ENCODE measurements at places on chromosomes 3 and 15.

DNA sequence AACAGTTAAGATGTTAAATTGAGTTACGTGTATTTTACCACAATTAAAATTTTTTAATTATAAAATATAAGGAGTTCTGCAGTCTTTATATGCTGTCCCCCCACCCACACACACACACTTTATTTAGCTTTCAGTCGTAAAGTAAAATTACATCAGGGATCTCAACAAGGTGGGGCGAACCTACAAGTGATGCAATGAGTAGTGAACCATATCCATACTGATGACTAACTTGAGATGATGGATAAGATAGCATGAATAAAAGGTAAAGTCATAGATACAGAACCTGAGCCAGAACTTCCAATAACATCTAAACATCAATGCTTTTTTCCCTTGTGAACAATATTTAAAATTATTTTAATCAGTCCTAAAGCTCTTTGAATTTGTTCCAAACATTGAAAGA is 77.2 kb downstream of the VPS13C start:
- no peak for DNase-seq

DNA sequence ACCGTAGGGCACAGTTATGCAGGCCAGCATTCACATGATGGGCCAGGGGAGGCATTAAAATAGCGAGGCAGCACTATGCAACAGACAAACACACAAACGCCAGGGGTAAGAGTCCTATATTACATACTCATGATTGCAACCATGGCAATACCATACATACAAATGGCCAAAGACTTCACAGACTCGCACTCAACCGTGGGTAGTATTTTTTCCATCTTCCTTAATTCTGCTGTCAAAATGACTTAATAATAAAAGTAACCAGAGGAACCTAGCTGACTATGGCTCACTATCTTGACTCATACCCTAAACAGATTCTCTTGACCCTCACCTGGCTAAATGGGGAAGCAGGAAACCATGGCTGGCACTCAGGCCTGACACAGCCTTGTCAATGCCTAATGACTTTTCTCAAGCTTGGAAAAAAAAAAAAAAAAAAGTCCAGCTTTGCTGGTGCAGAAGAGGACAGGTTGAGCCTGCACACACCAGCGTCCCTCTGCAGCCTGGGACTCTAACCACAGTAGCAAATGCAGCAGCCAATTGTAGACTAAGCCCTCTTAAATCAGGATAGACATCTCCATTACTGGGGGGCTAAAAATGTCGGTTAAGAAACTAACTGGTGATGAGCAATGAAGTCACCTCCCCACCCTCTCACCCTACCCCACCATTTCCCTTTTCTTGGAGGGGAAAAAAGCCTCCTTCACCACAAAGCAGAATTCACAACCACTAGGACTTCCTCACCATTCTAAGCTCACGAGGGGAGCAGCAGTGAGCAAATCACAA is 23.1 kb downstream of the CCDC12 start:
- DNase-seq: no peak

- DNase-seq: no peak
Measured at GRCh38 chr3:3737531-3737930, 61.7 kb upstream of the LRRN1 start.

DNA sequence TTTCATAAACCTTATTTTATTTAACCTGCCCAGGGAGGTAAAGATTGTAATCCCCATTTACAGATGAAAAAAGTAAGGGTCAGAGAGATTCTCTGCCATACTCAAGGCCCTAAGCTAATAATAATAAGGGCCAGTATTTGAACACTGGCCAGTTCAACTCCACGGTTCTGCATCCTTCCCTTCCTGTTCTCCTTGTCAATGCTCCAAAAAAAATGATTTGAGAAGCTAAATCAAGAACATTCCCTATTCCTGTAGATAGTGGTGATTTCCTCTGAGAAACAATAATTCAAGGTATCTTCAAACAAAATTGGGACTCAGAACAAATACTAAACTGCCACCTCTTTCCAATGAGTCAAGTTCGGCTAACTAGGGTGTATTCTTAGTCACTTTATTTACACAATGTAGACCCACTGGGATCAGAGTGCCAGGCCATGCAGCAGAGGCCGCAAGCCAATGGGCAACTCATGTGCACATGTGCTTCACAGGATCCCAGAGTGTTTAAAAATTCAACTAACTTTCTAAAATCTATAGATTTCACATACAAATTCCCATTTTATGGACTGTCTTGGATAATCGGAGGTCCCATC is 459.6 kb upstream of the WNT5A start:
- DNase-seq: no peak

- DNase-seq: no peak
Measured at GRCh38 chr15:29125382-29126207, 144.0 kb downstream of the NSMCE3 start.

DNA sequence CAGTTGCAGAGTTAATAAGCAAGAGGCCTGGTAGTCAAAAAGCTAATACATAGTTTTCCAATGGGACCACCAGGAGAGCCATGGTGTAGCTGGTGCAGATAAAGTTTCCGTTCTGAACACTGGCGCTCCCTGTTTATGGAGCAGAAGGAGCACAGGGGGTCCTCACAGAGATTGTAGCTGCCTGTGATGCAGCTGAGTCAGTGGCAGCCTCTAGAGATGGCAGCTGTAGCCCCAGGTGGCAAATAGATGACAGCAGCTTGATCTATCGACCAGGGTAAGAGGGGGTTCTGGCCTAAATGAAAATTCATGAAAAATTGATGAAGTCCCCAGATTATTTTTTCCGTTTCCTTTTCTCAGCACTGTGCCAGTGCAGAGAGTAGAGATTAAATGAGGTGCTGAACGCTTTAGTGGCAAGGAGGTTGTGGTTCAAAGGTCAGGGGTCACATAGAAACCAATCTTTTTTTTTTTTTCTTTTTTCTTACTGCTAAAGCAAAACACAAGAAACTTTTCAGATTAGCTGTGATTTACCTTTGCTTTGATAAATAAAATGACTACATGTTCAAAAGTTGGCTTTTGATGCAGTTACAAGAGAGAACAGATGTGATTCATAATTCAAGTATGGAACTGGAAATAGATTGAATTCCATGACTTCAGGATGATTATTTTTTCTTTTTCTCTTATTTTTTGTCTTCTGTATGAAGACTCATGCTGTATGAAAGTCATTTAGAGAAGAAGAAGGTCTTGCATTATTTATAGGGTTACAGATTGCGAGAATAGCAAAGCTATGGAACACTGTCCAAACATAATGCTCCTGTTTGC is 63.3 kb downstream of the ROBO2 start:
- no peak for DNase-seq

GRCh38 chr3:182612332-182612731 is 181.0 kb upstream of the ATP11B start:
- DNase-seq: no peak

DNA sequence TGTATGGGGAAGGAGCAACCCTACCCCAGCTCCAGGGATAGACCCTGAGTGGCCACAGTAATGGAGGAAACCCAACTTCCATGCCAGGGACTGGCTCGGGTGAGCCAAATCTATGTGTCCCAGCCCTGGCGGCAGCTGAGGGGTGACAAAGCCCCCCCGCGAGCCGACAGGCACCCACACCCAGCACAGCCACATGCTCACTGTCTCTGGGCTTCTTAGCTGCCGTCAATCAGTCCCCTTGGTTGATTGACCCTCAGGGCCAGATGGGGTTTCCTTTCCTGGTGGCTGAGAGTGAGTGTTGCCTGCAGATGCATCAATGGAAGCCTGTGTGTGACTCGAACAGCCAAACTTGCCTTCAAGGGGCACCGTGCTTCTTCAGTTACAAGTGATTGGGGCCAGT is 2.1 kb upstream of the OCA2 start:
- DNase-seq: no peak

- DNase-seq: no peak
Measured at GRCh38 chr3:95354489-95354888, 1291.6 kb downstream of the NSUN3 start.

DNA sequence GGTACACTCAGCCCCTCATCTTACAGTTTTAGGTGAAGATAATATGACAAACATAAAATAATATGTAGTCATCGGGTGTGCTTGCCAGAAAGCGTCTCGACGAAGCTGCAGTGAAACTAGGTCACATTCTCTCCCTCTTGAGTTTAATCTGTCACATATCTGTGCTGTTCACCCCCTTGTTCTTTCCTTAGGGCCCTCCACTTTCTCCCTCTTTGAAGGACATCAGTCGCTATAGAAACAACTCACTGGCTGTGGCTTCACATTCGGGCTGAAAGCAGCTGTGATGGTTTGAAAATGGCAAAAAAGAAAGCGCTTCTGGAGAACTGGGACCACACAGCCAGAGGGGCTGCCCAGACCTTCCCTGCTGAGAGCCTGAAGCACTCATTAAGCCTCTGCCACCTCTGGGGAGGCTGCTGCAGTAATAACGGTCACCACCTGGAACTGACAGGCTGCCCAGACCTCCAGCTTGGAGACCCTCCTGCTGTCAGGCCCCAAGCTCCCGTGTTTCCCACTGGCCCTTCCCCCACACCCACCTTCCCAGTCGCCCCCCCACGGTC is 50.3 kb downstream of the ABTB1 start:
- no peak for DNase-seq
